ENCODE measurements at places on chromosomes 1 and 21.
A peak's percentile ranks its signal among the peaks of the same experiment; 100 is the strongest.

- no peak for DNase-seq
Measured at GRCh38 chr1:75097654-75098053, 36.5 kb upstream of the LHX8 start.

DNA sequence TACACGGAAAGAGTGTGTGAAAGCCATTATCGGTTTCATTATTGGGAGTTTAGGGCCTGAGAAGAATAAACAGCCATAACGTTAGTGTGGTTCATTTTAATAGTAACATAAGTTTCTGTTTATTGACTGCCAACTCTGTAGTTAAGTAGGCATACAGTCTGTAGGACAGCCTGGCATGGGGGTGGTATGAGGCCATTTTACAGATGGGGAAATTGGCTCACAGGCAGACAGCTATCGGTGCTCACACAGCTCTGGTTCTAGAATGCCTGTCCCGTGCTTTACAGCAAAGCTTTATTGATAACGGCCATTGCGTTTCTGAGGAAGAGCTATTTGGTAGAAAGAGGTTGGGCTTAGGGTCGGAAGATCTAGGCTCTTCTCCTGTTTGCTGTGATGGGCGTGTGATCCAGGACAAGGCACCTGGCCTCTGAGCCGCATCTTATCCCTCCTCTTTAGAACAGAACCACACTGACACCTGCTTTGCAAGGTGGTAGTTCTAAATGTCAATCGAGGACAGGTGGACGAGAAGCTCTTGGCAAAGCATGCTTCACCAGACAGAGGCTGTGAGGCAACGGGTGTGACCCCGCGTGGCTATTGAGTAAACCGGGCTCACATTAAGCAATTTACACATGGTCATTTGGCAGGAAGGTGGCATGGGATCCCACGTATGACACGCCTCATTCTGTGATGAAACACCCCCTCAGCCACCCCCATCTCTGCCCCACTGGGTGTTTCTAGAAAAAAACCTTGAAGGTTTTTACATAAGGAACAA lies 14.9 kb downstream of the ETS2 start:
- DNase-seq, result no peak

DNA sequence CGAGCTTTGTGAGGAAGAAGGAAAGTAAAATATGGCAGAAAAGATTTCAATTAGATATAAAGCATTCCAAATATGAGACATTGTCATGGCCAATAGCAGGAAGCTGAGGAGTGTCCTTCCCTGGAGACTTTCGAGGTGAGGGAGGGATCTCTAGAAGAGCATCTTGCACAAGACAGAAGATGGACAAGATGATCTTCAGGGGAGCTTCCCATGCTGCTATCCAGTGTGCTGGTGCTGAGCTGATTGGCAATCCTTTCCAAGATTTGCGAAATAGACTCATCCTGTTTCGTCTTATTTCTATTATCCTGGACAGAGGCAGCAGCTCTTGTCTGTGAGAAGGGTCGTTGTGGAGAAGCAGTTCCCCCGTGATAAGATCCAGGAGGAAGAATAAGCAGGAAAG lies 342.0 kb upstream of the CAMK1G start:
- DNase-seq, result no peak

DNA sequence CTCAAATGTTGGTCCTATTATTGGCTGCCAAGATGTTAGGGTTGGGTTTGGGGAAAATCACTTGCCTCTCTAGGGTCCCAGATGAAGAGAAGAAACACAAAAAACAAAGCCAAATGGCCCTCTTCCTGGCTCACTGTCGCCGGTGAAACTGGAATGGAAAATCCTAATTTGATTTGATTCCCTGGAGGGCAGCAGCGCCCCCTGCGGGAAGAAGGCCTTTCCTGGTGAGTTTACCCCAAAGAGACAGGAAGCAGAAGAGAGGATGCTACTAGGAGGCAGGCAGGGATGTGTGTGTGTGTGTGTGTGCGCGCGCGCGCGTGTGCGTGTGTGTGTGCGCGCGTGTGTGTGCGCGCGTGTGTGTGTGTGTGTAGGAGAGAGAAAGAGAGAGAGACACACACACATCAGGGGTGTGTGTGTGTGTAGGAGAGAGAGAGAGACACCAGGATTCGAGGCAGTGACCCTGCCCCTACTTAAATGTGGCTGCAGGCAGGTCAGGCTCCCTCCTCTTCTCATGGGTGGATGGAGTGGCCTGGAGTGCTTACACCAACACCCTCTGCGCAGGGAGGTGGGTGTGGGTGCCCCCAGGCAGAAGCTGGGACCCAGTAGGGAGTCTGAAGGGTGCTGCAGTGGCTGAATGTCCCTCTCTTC lies 3.1 kb upstream of the SELENON start:
- peak; percentile 45 for DNase-seq

DNA sequence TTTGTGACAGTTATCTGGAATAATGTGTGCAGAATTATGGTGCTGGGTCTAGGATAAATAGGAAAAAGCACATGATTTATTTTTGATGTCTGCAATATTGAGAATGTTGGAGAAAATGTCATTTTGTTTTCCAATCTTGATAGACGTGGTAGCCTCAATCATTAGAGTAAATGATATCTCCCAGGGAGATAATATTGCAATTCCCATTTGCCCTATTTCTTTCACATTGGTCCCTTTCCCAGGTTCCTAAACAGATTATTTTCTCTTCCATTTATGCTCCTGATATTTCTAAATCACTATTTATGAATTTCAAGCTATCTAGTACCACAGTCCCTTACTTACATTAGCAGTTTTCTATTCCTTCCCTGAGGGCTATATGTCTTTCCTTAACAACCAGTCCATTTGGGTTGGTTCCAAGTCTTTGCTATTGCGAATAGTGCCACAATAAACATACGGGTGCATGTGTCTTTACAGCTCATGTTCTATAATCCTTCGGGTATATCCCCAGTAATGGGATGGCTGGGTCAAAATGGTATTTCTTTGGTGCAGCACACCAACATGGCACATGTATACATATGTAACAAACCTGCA lies 447.3 kb downstream of the PLA2G4A start:
- no peak for DNase-seq

GRCh38 chr1:110605901-110606656 lies at the start of gene KCNA2:
KCNA2 (minus strand) TSS chr1:110606358; CDS start chr1:110604782, 1,576 bp downstream.
- no peak for DNase-seq

GRCh38 chr1:244865028-244865371 lies 657 bp upstream of the HNRNPU start:
- DNase-seq, result no peak

Measured in RCC 7860 (cell line).